ENCODE measurements at places on chromosomes 13 and 19.
A peak's percentile ranks its signal among the peaks of the same experiment; 100 is the strongest.

DNA sequence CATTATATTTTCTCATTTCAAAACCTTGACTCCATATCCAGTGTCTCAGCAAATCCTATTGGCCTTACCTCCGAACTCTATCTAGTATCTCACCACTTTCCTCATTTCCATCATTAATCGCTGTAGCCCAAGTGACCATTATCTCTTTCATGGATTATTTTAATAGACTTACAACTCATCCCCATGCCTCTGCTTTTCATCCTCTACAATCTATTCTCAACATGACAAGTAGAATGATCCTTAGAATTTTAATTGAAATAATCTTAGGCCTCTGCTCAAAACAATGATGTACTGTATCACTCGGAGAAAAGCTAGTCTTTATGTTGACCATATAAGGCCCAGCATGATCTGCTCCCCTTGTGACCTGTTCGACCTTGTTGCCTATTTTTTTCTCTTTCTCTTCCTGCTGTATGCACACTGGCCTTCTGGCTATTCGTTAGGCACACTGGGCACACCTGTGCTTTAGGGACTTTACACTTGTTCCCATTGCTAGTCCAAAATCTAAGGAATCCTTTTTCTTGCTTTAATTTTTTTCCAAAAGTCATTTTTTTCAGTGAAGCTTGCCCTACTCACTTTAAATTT, 21.4 kb downstream of the DNAJC15 start:
- no peak for DNase-seq

DNA sequence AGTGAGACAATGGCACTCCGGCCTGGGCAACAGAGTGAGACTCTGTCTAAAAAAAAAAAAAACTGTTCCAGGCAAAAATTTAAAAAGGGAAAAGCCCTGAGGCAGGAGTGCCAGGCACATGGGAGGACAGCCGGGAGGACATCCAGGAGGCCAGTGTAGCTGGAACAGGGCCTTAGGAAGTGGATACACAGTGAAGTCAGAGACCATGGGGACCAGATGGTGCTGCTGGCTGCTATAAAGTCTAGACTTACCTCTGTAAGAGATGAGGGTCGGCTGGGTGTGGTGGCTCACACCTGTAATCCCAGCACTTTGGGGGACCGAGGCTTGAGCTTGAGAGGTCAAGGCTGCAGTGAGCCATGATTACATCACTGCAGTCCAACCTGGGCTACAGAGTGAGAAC, 15.0 kb downstream of the HAS1 start:
- DNase-seq = no peak

DNA sequence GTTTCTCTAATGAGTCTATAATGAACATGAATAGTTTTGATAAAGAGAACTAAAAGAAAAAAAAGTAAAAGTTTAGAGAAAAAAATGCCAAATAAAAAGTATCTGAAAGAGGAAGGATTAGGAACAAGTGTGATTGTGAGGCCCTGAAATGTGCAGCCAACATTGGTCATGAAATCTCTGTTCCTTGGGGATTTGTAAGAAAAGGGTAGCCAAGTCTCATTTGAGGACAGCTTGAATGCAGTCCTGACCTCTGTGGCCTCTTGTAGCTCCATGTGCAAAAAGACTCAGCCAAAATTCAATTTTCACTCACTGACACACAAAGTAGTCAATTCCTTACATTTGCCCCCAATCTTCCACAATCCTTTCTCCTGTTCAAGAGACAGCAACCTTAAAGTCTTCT, 167.9 kb downstream of the KLF12 start:
- no peak for DNase-seq

- DNase-seq = peak; percentile 91
These were observed 1.2 kb downstream of the LRCH1 start for GRCh38 chr13:46553886-46554858.

GRCh38 chr13:88958821-88959220, 1287.7 kb downstream of the SLITRK5 start:
- DNase-seq = no peak

GRCh38 chr13:103003631-103004030, 62.6 kb downstream of the SLC10A2 start:
- no peak for DNase-seq

GRCh38 chr19:50458396-50459066, 17.8 kb upstream of the EMC10 start:
- no peak for DNase-seq

GRCh38 chr19:33552191-33552927, 30.8 kb upstream of the PEPD start:
- DNase-seq = no peak

GRCh38 chr19:4360081-4360569, 16.8 kb downstream of the MPND start:
- no peak for DNase-seq

DNA sequence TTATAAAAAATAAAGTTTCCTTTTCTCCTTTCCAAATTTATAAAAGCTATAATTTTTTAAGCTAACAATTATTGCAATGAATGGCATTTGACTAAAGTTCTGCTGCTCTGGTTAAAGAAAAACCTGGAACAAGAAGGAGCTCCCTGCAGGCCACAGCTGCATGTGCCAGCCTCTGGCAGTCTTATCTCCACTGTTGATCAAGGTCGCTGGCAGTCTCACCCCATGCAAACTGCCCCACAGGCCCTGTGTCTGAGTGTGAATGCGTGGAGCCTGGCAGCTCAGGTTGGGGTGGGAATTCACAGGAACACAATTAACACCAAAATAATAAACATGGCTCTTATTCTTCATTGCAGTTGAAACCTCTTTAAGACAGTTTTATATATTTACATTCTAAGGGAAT, 30.2 kb upstream of the FREM2 start:
- peak; percentile 5 for DNase-seq

DNA sequence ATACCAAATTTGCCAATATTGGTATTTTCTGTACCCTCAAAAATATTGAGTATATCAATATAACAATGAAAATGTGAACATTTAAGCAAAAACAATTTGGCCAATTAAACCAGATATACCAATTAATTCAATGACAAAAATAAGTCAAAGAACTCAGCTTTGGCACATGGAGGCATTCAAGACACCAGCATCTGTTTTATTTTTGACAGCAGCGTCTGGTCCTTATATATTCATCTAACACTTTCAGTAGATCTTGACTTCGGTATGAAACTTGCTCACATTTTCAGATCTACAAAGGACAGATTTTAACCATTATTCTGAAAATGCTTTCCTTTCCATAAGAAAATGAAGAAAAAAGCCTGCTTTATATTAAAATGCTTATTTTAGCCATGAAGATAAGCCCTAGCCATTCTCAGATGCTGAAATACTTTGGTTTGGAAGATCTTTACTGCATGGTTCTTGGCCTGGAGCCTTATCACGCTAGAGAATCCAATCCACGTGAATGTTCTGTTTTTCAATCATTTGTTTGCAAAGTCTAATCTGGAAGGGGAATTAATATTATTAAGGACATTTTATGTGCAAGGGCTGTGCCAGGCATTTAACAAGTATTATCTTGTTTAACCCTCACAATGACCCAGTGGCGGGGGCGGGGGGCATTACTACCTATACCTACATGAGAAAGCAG, 132.2 kb downstream of the DLEU7 start:
- no peak for DNase-seq

DNA sequence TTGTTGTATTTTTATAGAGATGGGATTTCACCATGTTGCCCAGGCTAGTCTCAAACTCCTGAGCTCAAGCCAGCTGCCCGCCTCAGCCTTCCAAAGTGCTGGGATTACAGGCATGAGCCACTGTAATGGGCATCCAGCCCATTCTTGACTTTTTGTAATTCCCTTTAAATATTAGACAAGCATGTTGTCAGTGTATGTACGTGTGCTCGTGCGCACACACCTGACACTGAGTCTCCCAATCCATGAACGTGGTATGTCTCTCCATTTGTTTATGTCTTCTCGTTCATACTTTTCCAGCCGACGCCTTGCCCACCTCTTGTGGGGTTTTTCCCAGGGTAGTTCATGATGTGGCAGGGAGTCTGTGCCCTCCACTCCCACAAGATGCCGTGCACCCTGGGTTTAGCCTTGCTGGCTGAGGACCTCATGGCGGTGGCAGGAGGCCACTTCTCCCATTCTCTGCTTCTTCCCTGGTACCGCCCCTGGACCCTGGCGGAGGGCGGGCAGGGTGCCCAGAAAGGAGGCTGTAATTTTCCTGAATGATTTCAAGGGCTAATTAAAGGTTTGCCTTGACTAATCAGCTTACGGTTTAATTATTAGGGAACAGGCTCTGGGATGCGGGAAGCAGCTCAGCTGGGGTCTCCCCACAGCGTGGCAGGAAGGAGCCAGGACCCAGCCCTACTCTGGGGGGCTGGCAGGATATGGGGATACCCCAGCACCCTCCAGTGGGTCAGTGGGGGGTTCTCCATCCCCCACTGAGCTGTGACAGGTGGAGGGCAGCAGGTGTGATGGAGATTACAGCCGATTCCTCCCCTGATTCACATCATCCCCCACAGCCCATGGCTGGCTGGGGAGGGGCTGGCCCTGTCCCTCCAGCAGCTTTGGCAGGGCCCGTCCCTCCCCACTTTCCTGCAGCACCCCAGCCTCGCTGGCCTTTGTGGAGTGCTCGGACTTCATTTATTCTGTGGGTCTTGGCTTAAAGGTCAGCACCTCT, 12.9 kb downstream of the PAK4 start:
- DNase-seq = no peak

GRCh38 chr19:5107432-5108122, 138.7 kb downstream of the KDM4B start:
- no peak for DNase-seq

DNA sequence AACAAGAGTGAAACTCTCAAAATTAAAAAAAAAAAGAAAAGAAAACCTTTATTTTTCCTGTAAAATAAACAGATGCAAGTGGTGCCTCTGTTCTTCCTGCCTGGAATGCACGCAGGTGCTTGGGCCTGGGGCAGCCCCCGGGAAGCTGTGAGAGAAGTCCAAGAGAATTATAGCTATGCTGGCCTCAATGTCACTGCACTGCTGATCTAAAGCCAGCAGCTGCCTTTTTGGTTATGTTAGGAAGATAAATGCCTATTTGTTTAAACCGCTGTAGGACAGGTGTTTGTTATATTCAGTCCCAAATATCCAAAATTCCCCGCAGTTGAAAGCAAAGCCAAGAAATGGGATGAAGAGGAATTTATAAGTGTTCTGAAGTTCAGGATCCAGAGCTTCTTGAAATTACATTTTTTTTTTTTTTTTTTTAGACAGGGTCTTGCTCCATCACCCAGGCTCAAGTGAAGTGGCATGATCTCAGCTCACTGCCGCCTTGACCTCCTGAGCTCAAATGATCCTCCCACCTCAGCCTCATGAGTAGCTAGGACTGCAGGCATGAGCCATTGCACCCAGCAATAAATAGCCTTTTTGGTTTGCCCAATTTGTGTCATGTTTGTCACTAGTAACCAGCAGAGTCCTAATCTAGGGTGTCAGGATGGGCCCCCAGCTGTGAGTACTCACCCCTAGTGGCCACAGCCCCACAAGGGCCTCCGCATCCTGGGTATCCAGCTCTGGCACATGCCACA, 2.2 kb downstream of the RINL start:
- DNase-seq = peak; percentile 33

- DNase-seq = no peak
These were observed 174.6 kb downstream of the COL4A1 start for GRCh38 chr13:110132225-110132982.

DNA sequence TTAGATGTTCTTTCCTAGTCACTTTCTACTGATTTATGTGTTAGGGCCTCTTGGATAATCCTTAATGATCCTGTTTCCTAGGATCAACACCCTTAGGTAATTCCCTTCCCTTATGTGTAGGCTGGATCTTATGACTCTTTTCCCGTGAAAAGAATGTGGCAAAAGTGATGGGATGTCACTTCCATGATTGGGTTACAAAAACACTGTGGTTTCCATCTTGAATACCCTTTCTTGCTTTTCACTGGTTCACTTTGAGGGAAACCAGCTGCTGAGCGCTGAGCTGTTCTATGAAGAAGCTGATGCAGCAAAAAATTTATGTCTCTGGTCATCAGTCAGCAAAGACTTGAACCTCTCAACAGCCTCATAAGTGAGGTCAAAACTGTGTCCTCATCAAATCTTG, 609.4 kb downstream of the OLFM4 start:
- DNase-seq = no peak

- peak; percentile 67 for DNase-seq
These were observed 18.3 kb downstream of the KDM4B start for GRCh38 chr19:4987256-4987655.

- peak; percentile 48 for DNase-seq
These were observed 8.5 kb downstream of the SPACA6 start for GRCh38 chr19:51701468-51702100.

- DNase-seq = no peak
These were observed 1639.9 kb downstream of the SLITRK5 start for GRCh38 chr13:89310943-89311672.

GRCh38 chr13:34719060-34719875, 222.8 kb upstream of the NBEA start:
- no peak for DNase-seq

DNA sequence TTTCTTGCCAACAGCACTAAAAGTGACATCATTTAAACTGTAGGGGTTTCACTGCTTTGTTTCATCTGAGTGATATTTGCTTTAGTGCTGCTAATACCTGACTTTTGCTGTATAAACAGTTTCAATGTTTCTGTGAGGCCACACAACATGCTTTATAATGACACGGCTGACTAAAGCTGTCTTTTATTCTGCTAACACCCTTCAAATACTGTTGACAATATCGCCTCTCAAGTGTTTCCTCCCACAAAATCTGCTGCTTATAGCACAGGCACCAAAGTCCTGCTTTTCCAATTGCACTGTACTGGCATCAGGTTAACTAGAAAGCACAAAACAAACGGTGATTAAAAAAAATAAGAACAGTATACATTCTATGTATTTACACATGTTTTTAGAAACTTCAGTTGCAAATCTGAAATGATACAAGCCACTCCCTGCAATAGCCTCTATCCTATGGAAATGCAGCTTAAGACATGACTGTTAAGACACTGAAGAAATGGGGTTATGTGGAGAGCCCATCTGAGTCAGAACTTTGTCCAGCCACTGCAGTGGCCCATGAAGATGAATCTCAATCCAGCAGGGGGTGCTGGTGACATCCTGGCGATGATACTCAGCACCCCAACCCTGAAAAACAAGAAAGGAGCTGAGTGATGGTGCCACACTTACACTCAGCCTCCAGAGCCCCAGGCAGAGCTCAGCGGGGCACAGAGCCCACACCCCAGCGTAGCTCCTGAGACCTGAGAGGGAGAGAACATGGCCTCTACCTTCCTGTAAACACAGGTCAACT, 29.4 kb downstream of the RFXAP start:
- DNase-seq = peak; percentile 49

Measured in hematopoietic multipotent progenitor cell treated with erythropoietin and hydrocortisone succinate and interleukin-3 and kit ligand, for 6 days (in vitro differentiated cells).